ENCODE measurements at places on chromosomes 11 and 22.

DNA sequence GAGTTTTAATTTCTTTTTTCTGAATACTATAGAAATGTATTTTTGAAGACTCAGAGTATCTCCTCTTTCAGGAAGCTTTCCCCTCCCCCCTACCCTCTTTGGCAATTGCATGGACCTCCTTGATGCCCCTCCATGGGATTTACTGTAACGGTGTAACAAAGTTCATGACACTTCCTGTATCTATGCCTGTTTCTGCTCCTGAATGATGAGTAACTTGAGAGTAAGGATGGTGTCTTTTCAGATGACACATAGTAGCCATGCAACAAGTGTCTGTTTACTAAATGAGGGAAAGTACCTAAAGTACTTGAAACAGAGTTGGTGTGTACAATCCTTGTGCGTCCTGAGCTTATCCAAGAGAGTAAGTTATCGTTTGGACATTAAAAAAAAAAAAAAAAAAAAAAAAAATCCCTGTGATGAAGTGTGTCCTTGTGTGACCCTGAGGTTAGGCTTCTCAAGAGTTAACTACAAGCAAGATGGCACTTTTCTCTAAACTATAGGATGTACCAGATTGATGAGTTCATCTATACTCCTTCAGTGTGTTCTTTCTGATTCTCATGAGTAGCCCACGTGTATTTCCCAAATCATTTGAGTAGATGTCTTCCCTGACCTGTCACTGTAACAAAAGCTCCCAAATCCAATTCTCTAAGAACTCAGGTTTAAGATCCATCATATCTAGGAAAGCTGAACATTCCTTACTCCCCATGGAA, 7.4 kb downstream of the ETS1 start:
- no peak for DNase-seq

DNA sequence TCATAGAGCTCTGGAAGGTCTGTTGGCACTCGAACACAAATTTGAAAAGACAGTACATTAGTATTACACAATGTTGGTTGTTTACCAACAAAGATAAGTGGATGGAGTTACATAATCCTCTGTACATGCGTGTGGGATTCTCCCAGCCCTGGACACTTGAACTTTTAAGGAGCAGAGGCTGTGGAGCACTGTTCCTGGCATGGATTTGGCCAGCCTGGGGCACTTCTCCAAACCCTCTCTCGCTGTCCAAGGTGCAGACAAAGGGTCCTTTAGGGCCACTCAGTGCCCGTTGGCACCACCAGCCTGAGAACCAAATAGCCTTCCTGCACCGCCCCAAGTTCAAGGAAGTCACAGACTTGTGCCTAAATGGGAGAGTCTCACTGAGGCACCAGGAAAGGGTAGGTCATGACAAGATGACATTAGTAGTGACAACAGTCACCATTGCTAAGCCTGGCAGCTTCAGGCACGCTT, 1.6 kb upstream of the ANO1 start:
- no peak for DNase-seq

DNA sequence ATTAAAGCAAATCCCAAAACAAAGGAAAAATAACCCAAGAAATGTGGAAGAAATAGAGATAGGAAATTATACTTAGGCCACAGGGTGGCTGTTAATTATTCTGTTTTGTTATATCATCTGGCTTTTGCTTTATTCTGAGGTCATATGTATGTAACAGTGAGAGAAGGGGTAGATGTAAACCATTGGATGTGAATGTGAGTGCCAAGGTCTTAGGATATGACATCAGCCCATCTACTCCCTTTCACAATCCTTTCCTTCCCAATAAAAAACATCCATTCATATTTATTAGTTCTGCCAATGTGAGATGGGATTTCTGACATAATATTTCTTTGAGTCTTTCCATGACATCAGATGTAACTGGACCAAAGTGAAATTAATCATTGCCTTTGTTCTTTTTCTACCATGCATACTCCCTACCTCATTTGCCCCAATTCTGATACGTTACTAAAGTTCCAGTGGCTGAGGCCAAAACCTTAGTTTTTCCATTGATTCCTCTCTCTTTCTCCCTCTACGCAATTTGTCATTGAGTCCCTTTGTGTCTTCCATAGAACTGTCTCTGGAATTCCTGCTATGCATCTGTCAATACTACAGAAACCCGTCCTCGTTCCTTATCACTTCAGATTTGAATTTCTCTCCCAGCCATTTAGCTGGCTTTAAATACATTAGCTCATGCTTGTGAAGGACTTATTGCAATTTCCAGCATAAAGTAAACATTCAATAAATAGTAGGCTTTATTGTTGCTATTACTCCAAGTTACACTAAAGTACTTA, 170.3 kb downstream of the ARHGAP42 start:
- DNase-seq = no peak

DNA sequence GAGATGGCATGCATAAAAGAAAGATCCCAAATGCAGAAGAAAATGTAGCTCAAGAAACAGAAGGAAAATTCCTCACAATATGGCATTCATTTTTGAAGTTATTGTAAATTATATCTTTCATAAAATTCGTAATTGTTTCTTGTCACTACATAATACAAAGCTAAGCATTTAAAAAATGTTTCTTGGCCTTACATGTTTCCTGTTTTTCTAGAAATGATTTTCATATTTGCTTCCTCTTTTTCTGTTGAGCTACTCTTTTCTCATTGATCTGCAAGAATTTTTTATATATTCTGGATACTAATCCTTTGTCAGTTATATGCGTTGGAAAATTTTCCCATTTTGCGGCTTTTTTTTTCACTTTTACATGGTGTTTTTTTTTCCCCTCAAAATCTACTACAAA, 48.0 kb downstream of the ENTHD1 start:
- DNase-seq = no peak

GRCh38 chr11:131198161-131199014, 172.0 kb upstream of the NTM start:
- DNase-seq = no peak

DNA sequence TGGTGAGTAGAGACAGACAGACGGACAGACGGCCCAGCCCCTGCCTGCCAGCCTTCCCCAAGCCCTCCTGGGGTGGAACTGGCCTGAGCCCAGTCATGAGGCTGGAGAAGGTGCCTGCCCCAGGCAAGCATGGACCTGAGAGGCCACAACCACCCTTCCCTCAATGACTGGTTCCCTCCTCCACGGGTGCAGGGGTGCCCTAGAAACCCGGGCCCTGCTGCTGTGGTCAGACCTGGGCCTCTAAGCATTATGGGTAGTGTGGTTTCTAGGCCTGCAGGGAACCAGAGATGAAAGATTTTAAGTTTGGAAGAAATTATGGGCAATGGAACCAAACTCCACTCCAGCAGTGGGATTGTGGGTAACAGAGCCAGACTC, 13.5 kb downstream of the RHBDD3 start:
- DNase-seq = no peak

DNA sequence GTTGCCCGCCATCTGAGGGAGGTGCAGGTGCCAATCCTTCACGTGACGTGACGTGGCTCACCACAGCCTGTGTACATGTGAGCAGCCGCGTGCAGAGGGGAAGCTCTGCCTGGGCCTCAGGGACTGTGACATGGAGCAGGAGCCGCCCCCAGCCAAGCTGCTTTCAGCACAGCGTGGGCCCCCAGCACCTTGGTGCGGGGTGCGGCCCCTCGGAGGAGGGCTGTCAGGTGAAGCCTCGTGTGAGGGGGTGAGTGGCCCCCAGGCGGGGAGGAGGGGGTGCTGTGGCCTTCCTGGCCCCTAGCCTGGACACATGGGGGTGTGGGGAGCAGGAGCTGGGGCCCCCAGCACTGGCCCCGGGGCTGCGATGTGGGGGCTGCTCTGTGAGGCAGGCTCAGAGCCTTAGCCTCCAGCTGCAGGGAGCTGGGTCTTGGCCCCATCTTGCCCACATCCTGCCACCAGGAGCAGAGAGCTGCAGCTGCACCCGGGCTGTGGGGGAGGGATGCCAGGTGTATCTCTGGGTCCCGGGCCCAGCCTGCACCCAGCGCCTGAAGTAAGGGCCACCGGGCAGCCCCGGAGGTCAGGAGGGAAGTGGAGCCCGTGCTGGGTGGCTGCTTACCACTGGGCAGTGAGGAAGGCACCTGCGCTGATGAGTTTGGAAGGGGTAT, at the start of gene ADORA2A:
ADORA2A (plus strand) TSS at position 100 of the 665 bp plus-strand sequence. CDS start 5,806 bp downstream, outside the sequence.
- DNase-seq = no peak

Measured in A673 (cell line).